ENCODE measurements at places on chromosomes 4 and X.
A peak's percentile ranks its signal among the peaks of the same experiment; 100 is the strongest.

DNA sequence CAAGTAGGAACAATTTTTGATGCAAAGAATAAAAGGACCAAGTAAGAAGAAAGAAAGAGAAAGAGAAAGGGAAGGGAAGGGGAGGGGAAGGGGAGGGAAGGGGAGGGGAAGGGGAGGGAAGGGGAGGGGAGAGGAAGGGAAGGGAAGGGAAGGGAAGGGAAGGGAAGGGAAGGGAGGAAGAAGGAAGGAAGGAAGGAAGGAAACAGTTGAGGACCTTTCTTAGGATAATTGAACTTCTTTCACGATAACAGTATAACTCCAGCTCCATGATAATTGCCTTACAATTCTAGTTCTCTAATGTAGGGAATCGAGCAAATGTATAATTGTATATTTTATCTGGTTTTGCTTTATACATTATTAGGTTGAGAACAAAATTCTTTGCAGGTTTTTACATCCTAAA is 556.2 kb upstream of the PCDH10 start:
- no peak for DNase-seq

- DNase-seq, result no peak
These were observed 127.8 kb upstream of the TBL1X start for GRCh38 chrX:9337046-9337445.

DNA sequence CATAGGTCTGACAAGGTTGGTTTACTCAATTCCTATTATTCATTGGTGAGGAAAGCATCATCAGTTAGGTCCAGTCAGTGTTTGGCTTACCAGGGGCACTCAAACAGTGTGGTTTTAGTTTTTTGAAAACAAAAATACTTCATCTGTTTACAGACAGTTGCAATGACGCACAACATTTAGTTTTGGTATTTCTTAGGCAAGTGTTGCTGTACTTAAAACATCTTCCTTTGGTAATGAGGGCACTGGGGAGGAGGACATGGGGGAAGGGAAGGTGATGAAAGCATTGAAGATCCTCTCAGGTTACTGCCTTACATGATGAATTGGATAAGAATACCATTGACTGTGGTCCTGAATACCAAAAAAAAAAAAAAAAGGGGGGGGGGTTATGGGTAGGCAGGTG is 93.7 kb upstream of the MAOA start:
- DNase-seq, result no peak

- DNase-seq, result peak; percentile 17
These were observed at the start of gene MAMLD1 for GRCh38 chrX:150362599-150363481. MAMLD1 (plus strand) TSS chrX:150363317; CDS start chrX:150445517, 82,200 bp downstream.

DNA sequence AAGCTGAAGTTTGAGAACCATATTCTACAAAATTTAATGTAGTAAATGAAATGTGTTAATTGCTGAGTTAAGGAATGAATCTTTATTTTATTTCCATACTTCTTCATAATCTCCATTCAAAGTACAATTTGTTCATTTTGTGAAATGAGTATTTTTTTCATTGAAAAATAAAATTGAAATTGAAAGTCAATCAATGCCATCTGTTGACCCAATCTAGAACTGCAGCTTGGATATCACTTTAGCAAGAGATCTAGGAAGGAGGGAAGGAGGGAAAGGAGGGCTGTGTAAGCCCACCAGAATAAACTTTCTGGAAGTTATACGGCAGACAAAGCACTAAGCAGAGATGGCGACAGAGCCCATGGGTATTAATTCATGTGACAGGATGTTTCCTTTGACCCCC is 128.4 kb downstream of the ZMAT1 start:
- DNase-seq, result no peak

Data from stimulated activated CD4-positive, alpha-beta T cell treated with anti-CD3 and anti-CD28 coated beads, Interleukin-1b, Interleukin-23, amount 100 ng/mL, for 1 hour (primary cell).